ENCODE measurements at places on chromosomes 1 and 21. TPM values are rescaled to one million over a fixed set of nuclear protein-coding genes. Genes with fewer than 3 reads are reported as not detected.
A peak's percentile ranks its signal among the peaks of the same experiment; 100 is the strongest.

LMNA gene
- 371 TPM for total RNA-seq

HSD3B2 gene
- not detected for total RNA-seq

NOTCH2 gene
- total RNA-seq: 70.4 TPM

PHLDA3 gene
- 12.6 TPM for total RNA-seq

ADAMTS1 gene
- 13.4 TPM for total RNA-seq

CNR2 gene
- under 0.01 TPM for total RNA-seq

PLCH2 gene
- total RNA-seq: 0.35 TPM

KRTAP12-1 gene
- total RNA-seq: not detected

ACTA1 gene
- 2,334 TPM for total RNA-seq

TNFRSF14 gene
- total RNA-seq: 11.2 TPM

FCGR3A gene
- 0.66 TPM for total RNA-seq

TEDDM1 gene
- not detected for total RNA-seq

DNA sequence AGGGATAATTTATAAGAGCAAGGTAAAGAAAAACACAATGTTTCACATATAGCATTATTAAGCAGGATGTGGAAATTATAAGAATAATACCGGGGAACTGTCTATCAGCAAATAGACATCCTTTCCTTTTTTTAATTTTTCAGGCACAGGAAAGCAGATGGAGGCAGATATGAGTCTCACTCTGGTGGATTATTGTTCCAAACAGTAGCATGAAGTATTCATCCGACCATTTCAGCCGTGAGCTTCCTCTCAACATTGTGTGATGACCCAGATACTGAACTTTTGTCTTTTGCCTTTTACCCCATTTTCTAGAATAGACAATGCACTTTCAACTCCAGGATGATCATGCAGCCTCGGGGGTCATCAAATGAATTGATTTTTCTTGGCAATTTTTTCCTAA is 599.8 kb downstream of the ADGRL2 start:
- DNase-seq: no peak

- DNase-seq: no peak
Observed at GRCh38 chr1:243924588-243925349, 74.7 kb upstream of the AKT3 start.

DNA sequence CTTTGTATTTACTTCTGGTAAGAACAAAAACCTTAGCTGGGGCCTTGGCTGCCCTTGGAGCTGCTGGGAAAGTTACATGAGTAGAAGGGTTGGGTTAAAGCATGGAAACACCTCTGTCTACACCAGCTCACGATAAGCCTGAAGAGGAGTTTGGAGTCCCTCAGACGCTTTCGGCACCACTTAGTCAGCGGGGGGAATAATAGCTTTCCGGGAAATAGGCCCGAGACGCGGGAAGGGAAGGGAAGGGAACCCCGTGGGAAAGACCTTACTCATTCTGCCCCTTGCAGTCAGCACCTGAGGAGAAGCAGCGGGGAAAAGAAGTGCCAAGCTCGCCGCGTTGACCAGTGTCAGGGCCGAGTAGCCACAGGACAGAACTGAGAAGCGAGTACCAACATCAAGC is 66.4 kb upstream of the PDE9A start:
- DNase-seq: no peak

DNA sequence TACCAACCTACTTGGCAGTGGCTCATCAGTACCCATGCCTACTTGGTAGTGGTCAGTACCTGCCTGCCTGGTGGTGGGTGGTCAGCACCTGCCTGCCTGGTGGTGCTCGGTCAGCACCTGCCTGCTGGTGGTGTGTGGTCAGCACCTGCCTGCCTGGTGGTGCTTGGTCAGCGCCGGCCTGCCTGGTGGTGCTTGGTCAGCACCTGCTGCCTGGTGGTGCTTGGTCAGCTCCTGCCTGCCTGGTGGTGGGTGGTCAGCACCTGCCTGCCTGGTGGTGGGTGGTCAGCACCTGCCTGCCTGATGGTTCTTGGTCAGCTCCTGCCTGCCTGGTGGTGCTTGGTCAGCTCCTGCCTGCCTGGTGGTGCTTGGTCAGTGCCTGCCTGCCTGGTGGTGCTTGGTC is 329.6 kb downstream of the RRAGC start:
- DNase-seq: no peak

DNA sequence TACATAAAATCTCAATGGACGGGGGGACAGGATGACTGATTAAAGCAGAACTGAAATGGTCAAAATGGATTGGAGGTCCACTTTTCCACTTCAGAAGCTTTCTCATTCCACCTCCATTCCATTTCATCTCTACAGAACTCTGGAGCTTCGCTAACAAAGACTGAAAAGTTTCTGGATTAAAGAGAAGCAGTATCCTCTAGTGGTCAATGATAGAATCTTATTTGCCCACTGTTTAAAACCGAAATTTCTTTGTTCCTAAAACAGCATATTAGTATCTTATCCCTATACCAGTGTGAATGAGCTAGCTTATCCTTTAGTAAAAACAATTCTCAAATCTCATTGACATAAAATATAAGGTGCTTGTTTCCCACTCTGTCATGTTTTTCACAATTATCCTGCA is 890.6 kb downstream of the KCNT2 start:
- peak; percentile 17 for DNase-seq

GRCh38 chr1:218473522-218473921 is 128.4 kb downstream of the TGFB2 start:
- DNase-seq: peak; percentile 91

DNA sequence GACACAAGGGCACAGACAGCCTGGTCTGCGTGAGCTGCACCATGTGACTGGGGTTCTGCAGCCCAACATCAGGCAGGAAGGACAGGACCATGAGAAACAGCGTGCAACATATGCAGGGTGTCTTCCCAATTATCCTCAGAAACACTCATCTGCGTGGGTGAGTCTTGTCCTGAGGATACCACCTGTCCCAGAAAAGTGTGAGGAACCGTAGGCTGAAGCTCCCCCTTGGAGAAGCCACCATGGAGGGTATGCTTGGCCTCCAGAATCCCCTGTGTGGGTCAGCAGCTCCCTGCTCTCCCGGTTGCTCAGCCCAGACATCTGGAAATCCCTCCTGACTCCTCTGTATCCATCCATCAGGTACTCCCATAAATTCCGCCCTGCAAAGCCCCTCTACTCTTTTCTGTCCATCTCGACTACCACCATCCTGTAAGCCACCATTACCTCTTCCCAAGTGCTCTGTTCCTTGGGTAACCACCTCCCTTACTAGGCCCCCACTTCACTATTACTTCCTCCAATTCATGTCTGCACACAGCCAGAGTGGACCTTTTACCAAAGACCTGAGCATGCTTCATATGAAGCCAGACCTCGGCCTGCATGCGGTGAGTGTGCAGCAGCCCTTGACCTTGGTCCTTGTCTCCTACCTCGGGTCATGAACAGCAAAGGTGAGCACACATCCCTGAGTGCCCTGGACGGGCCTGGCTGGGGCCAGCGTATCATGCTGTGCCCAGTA is 33.0 kb downstream of the ETS2 start:
- no peak for DNase-seq

- no peak for DNase-seq
Observed at GRCh38 chr21:43726686-43727518, 8.0 kb downstream of the PDXK start.

DNA sequence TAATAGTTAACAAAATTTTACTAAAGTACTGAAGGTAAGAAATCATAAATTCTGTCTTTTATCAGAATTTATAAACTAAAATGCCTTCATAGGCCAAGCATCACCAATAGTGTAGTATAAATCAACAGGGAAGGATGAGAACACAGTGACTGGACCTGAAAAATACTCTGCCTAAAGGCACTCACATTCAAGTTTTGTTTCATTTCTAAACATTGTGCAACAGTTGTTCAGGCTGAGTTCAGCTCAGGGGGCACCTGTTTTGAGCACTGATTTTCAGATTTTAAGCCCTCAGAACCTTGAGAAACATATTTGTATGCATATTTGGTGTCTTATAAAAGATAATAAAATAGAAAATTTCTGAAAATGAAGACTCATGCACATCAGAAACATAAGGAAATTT is 12.4 kb downstream of the ACBD6 start:
- DNase-seq: no peak

DNA sequence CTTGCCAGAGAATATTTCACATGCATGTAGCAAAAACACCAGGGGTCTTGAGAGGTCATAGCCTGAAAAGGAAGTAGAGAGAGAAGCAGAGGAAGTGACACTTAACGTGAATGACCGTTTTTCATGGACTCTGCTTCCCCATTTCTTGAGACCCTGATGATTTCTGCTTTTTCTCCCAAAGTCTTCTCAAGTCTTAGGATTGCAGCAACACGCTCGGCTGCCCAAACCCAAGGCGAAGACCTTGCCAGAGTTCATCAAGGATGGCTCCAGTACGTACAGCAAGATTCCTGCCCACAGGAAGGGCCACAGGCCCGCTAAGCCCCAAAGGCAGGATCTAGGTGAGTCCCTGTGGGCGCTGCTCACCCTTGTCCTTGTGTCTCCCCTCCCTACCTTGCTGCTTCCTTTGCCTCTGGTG is 12.8 kb downstream of the THEMIS2 start:
- peak; percentile 70 for DNase-seq

DNA sequence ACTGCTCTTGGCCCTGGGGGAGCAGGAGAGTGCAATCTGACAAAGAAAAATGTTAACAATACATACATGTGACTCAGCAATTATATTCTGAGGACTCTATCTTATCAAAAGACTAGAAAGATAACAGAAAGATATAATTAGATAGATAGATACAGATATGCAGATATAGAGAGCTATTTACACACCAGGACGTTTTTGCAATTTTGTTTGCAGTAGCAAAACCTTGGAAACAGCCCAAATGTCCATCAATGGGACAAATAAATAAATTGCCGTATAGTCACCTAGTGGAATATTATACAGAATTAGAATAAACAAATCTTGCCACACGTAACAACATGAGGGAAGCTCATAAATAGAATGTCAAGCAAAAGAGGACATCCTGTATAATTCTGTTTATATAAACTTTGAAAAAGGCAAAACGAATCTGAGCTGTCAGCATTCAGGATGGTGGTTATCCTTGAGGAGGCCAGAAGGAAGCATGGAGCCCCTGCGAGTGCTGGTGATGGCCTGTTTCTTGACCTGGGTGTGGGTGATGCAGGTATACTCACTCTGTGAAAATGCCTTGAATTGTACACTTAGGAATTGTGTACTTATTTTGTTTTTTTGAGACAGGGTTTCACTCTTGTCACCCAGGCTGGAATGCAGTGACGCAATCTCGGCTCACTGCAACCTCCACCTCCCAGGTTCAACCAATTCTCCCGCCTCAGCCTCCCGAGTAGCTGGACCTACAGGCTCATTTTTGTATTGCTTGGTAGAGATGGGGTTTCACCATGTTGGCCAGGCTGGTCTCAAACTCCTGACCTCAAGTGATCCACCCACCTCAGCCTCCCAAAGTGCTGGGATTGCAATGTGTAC is 12.8 kb upstream of the TRIM63 start:
- DNase-seq: no peak

- no peak for DNase-seq
Observed at GRCh38 chr1:37998913-37999429, 6.3 kb downstream of the FHL3 start.

- peak; percentile 40 for DNase-seq
Observed at GRCh38 chr1:210754878-210755665, 378.9 kb downstream of the KCNH1 start.

DNA sequence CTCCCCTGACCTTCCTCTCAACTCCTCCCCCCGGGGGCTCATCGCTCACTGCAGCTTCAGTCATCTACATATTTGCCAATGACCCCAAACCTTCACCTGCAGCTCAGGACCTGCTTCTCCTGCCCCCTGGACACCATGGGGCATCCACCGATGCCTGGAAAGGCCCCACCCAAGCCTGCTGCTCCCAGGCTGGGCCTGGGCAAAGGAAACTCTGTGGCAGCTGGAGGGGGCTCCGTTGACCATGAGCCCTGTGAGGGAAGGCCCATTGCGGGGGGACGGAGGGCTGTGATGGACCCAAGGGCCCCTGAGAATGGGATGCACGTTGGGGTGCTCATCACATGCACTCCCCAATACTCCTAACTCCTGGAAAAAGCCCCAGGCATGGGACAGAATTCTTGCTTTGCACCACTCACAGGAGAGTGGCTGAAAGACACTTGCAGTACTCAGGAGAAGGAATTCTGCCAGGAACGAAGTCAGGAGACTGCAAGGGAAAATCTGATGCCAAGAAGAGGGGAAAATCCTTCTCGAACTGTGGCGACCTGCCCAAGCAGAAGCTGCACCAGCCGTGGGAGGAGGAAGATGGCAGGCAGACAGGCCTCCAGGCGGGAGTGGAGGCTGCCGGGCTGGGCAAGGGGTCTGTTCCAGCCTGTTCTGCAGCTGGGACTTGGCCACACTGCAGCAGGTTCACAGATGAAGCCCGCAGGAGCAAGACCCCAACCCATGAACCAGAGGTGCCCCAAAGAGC is 18.4 kb downstream of the MATN1 start:
- DNase-seq: peak; percentile 80

GRCh38 chr1:54225986-54226559 is 26.1 kb downstream of the MRPL37 start:
- DNase-seq: no peak

DNA sequence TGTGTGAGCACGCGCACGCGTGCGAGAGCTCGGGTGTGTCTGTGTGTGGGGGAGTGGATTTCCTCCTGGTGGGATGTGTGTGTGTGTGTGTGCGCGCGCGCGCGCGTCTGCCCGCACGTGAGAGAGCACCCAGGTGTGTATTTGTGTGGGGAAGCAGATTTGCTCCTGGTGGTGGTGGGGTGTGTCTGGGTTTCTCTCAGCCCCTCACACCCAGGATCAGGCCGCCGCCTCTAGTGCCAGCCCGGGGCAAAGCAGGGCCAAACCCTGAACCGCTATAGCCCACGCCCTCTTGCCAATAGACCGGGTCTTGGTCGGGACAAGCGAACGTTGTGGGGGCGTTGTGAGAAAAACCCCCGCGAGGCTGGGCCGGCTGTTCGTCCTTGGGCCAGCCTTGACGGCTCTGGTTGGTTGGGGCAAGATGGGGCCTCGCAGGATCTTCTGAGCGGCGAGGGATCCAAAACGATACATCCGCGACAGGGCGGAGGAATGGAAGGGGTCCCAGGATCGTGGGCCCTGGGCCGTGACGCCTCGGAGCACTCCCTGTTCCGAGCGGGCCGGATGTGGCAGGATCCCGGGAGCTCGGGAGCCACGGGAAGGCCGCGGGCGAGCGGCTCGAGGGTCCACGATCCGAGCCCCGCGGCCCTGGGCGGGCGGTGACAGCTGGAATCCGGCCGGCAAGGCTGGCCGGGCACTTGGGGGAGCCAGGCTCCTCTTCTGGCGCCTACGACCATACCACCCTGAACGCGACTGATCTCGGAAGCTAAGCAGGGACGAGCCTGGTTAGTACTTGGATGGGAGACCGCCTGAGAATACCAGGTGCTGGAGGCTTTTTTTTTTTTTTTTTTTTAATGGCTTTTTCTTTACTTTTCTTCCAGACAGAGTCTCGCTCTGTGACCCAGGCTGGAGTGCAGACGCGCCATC is 68.2 kb downstream of the RNF187 start:
- DNase-seq: peak; percentile 24

- DNase-seq: no peak
Observed at GRCh38 chr1:67142931-67143330, 8.2 kb upstream of the C1orf141 start.

DNA sequence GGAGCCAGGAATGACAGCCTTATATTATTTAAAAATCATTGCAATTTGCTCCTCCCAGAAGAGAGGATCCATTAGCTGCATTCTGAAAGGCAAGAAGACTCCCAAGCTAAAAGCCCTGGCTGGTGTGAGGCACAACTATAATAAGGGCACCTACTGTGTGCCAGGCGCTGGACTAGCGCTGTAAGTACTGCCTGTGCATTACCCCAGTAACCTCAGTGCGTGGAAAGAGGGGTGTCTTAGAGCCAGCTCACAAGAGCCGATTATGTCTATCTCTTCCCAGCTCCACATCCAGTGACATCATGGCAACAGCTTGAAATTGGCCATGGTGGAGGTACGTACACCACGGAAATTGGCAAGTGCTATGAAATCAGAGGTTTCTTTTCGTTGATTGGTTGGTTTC is 141.7 kb upstream of the IRF2BP2 start:
- no peak for DNase-seq
